ENCODE measurements at places on chromosomes 5 and 9.

DNA sequence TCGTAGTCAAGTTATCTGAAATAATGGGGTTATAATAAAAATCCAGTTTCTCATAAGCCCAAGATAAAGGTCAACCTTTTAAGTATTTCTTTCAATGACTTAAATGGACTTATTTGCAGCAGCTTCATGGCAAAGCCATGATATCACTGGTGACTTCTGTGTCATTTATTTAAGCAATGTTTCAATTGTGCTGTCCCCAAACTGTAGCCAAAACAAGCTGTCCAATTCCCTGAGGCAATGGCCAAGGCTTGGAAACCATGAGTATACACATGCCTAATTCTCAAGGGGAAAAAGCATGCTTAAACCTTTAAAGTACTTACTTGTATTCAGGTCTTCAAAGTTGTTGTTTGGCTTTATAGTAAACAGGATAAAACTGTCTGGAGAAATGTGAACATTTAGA is 376.4 kb upstream of the TNC start:
- DNase-seq = no peak

DNA sequence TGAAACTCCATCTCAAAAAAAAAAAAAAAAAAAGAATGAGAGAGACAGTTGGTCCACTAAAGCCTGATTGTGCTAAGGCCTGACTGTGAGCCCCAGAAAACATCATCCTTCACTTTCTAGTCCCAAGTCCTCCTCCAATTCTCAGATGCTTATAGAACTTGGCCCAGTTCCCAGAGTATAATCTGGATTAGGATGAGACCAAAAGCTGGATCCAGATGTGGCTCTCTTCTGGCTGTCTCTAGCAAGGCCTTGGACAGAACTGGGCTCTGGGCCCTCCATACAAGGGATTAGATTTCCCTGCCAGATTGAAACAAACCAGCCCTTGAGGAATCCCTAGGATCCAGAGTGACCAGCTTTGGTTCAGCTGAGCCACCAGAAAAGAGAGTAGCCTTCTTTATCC is 98.4 kb upstream of the ZNF366 start:
- no peak for DNase-seq

DNA sequence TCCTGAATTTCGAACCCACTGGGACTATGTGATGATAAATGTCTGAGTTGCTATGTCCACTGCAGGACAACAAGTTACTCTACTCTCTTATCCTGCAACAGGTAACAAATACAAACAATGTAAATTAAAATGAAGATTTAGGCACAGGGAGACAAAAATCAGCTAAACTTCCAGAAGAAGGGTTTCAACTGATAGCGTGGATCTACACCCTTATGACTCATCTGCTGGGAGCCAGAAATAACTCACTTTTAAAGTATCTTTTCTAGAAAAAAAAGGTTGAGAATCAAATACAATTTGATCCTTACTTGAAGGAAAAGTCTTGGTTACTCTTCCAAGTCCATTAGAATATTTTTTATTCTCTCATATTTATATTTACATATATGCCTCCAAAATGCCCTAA is 21.4 kb downstream of the PJA2 start:
- no peak for DNase-seq

DNA sequence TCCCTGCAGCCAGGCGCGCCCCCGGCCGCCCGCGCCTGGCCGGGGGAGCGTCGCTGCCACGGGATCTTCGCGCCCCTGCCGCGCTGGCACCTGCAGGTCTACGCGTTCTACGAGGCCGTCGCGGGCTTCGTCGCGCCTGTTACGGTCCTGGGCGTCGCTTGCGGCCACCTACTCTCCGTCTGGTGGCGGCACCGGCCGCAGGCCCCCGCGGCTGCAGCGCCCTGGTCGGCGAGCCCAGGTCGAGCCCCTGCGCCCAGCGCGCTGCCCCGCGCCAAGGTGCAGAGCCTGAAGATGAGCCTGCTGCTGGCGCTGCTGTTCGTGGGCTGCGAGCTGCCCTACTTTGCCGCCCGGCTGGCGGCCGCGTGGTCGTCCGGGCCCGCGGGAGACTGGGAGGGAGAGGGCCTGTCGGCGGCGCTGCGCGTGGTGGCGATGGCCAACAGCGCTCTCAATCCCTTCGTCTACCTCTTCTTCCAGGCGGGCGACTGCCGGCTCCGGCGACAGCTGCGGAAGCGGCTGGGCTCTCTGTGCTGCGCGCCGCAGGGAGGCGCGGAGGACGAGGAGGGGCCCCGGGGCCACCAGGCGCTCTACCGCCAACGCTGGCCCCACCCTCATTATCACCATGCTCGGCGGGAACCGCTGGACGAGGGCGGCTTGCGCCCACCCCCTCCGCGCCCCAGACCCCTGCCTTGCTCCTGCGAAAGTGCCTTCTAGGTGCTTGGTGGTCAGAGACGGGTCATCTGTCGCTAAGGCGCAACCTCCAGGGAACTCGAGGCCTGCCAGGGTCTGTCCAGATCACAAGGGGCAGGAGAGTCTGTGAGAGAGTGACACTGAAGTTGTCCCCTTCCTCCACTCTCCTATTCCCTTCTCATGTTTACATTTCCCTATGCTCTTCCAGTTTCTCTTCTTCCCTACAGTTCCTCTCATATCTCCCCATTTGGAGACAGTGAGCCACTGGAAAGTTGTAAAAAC is 1.3 kb downstream of the GPR150 start:
- no peak for DNase-seq

DNA sequence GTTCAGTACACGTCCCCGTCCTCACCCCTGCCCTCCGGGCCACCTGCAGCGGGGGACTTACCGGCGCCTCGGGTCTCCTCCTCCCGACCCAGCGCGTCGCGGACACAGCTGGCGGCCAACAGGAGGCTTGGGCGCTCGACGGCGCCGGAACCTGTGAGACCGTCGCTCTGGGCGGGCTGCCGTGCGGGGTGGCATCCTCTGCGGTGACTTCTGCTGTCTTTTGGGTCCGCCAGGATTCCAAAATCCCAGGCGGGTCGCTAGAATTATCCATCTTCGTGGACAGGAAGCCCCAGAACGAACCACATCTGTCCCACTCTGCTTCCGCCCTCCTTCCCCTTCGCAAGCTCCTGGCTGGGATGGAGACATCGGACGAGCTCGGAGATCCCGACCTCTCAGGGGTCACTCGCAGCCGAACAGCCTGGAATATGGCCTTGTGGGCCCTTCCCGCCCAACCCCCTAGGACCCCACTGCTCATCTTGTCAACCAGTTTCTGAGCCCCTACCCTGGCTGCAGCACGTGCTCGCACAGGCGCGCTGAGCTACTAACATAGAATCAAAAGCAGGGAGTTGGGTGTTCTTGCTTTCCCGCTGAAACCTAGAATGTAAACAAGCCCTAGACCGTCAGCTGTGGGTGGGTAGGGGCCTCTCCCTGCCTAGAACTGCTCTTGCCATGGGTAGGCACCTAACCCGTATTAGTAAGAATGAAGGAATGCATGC is 947 bp upstream of the MARCHF3 start:
- peak; percentile 34 for DNase-seq

- DNase-seq = no peak
Observed at GRCh38 chr9:35350827-35351549, 138.9 kb upstream of the RUSC2 start.

GRCh38 chr5:73908395-73908794 is 282.4 kb downstream of the ARHGEF28 start:
- DNase-seq = no peak

DNA sequence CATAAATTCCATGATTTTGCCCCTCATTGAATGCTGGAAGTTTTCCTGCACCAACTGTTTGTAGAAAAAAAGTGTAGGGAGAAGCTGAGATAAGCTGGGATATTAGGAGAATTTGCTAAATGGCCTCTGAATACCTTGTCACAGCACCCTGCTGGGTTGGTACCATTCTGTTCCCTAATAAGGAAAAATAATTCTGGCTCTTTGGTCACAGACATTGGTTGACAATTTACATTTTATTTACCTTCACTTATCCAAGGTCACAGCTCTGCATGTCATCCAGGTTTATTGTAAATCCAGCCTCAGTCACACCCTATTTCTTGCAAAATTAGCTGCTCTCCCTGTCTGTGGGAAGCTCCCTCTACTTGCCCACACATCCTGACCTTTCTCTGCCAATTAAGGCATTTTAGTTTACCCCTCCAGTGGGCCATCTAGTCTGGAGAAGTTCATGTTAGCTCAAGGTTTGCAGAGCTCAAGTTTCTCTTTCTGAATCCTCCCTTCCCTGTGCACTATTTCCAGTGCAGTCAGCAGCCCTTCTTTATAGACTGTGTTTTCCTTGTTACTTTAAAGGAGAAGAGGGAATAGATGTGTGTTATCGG is 115.4 kb upstream of the NTRK2 start:
- DNase-seq = no peak

GRCh38 chr5:158200619-158201018 is 341.7 kb upstream of the CLINT1 start:
- no peak for DNase-seq

Measured in T-helper 1 cell (primary cell).